ENCODE measurements at places on chromosomes 11 and 22.

GRCh38 chr22:26585104-26585790, 4.7 kb downstream of the TPST2 start:
- peaks cover 5% of the 10 kb centered on the region for H3K36me3 ChIP-seq
- no peak for DNase-seq
- H3K4me3 ChIP-seq, result no peak overlapping the region
- no peaks in the 10 kb centered on the region for H3K27me3 ChIP-seq

DNA sequence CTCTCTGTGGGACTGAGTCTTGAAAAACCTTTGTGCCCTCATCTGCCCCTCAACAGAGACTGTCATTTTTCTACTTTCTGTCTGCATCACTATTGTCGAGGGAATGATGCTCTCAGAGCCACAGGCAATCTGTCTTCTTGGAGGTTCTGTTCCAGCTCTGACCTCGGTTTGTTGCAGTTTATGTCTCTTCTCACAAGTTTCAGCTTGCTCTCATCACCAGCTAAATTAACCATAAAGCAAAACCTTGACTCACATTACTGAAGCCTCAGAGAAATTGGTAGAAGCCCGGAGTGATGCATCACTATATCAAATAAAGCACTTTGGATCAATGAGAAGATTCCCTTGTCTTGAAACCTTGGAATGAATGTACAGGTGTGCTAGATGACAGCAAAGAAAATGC, 60.6 kb upstream of the BLID start:
- no peak for DNase-seq
- H3K4me3 ChIP-seq, result no peak overlapping the region
- no peaks in the 10 kb centered on the region for H3K27me3 ChIP-seq
- H3K4me1 ChIP-seq, result no peaks in the 10 kb centered on the region

DNA sequence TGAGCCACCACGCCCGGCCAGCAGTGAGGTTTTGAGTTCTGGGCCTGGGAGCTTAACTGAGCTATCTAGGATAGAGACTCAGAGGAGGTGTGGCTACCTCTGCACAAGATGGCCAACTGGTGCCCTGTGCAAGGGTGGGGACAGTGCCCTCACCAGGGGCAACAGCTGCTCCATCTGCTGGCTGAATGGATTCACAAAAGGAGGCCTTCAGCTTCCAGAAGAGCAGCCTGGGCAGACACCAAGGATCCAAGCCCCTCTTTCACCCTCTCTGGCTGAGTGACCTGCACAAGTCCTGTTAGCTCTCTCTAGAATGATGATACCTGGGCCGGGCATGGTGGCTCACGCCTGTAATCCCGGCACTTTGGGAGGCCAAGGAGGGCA, 33.5 kb upstream of the BAIAP2L2 start:
- no peak overlapping the region for H3K4me3 ChIP-seq
- no peaks in the 10 kb centered on the region for H3K27me3 ChIP-seq
- no peaks in the 10 kb centered on the region for H3K36me3 ChIP-seq
- no peak for DNase-seq
- H3K4me1 ChIP-seq, result no peaks in the 10 kb centered on the region

GRCh38 chr22:32341122-32341740, 16.4 kb upstream of the RFPL3 start:
- no peaks in the 10 kb centered on the region for H3K27me3 ChIP-seq
- H3K27ac ChIP-seq, result no peak overlapping the region
- no peaks in the 10 kb centered on the region for H3K4me1 ChIP-seq
- no peak overlapping the region for H3K4me3 ChIP-seq
- no peaks in the 10 kb centered on the region for H3K36me3 ChIP-seq
- no peak for DNase-seq

DNA sequence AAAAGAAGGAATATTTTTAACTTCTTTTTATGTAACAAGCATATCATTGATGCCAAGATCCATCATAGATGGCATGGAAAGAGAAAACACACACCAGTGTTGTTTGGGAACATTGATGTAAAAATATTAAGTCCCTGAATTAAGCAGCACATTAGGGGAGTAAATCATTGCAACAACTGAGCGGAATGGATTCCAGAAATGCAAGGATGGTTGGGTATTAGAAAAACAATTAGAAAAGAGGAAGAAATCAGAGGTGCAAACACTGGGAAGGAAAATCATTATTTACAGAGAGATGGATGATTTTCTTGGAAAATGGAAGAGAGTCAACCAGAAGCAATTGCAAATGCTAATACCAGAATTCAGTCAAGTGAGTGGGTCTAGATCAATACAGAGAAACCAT, 8.1 kb downstream of the SMIM38 start:
- H3K36me3 ChIP-seq, result no peaks in the 10 kb centered on the region
- H3K27ac ChIP-seq, result no peak overlapping the region
- H3K27me3 ChIP-seq, result no peaks in the 10 kb centered on the region

- peaks cover 4% of the 10 kb centered on the region for H3K4me1 ChIP-seq
- H3K4me3 ChIP-seq, result no peak overlapping the region
- no peak overlapping the region for H3K27ac ChIP-seq
- no peaks in the 10 kb centered on the region for H3K27me3 ChIP-seq
- no peaks in the 10 kb centered on the region for H3K36me3 ChIP-seq
Measured at GRCh38 chr11:133004369-133004768, 527.9 kb downstream of the OPCML start.

DNA sequence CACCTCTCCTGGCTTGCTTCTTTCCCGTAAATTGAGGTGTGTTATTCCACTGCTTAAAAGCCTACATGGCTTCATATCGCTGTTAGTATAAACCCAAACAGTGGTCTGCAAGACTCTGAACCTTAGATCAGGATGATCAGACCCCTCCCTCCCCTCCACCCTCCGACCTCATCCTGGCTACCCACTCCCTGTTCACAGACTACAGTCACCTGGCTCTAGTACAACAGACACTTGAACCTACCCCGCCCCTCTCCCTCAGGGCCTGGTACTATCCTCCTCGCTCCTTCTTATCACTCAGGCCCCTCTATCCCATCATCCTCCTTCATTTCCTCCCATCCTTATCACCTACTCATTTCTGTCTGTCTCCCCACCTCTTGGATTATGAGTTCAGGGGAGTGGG, 20.1 kb downstream of the PTPRJ start:
- peaks cover 4% of the 10 kb centered on the region for H3K4me1 ChIP-seq
- no peak overlapping the region for H3K27ac ChIP-seq
- H3K4me3 ChIP-seq, result no peak overlapping the region
- H3K27me3 ChIP-seq, result no peaks in the 10 kb centered on the region
- no peaks in the 10 kb centered on the region for H3K36me3 ChIP-seq

GRCh38 chr11:134033696-134034491, 35.0 kb upstream of the JAM3 start:
- H3K27me3 ChIP-seq, result 0 out of 2 replicates have a peak, but pooled peaks cover 3% of the 10 kb centered on the region
- no peaks in the 10 kb centered on the region for H3K36me3 ChIP-seq
- peak; percentile 78 for DNase-seq
- peaks cover 26% of the 10 kb centered on the region for H3K4me1 ChIP-seq
- no peak overlapping the region for H3K27ac ChIP-seq

- peak overlapping the region; percentile 96 for H3K4me3 ChIP-seq
- peaks cover 1% of the 10 kb centered on the region for H3K4me1 ChIP-seq
- no peaks in the 10 kb centered on the region for H3K36me3 ChIP-seq
- no peaks in the 10 kb centered on the region for H3K27me3 ChIP-seq
- H3K27ac ChIP-seq, result peak overlapping the region; percentile 39
Measured at GRCh38 chr11:18633256-18634139, 644 bp downstream of the SPTY2D1 start.

GRCh38 chr11:72820439-72821139, 6.4 kb downstream of the ATG16L2 start:
- no peak for DNase-seq
- H3K4me3 ChIP-seq, result no peak overlapping the region
- H3K4me1 ChIP-seq, result peaks cover 16% of the 10 kb centered on the region

- no peak for DNase-seq
- no peak overlapping the region for H3K4me3 ChIP-seq
- peaks cover 9% of the 10 kb centered on the region for H3K4me1 ChIP-seq
Measured at GRCh38 chr22:23496445-23496833, 83.7 kb downstream of the IGLL1 start.

- H3K27me3 ChIP-seq, result no peaks in the 10 kb centered on the region
- H3K36me3 ChIP-seq, result peaks cover 15% of the 10 kb centered on the region
- DNase-seq, result peak; percentile 93
- peak overlapping the region; percentile 34 for H3K27ac ChIP-seq
- peaks cover 6% of the 10 kb centered on the region for H3K4me1 ChIP-seq
Measured at GRCh38 chr11:10307400-10308200, 2.7 kb downstream of the ADM start.

DNA sequence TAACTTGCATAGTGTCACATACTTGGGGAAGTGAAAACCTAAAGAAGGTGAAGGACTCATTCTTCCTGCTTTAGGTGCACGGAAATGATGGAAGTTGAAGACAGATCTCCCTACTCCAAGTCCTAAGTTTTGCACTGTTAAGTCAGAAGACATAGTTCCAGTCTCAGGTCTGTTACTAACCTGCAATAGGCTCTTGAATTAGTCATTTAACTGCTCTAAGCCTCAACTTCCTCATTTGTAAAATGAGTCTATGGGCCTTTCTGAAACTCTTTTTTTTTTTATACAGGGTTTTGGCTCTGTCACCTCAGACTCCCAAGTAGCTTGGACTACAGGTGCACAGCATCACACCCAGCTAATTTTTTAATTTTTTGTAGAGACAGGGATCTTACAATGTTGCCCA, 30.8 kb upstream of the POU2AF1 start:
- no peaks in the 10 kb centered on the region for H3K4me1 ChIP-seq
- no peaks in the 10 kb centered on the region for H3K27me3 ChIP-seq
- no peaks in the 10 kb centered on the region for H3K36me3 ChIP-seq
- no peak overlapping the region for H3K27ac ChIP-seq
- H3K4me3 ChIP-seq, result no peak overlapping the region

DNA sequence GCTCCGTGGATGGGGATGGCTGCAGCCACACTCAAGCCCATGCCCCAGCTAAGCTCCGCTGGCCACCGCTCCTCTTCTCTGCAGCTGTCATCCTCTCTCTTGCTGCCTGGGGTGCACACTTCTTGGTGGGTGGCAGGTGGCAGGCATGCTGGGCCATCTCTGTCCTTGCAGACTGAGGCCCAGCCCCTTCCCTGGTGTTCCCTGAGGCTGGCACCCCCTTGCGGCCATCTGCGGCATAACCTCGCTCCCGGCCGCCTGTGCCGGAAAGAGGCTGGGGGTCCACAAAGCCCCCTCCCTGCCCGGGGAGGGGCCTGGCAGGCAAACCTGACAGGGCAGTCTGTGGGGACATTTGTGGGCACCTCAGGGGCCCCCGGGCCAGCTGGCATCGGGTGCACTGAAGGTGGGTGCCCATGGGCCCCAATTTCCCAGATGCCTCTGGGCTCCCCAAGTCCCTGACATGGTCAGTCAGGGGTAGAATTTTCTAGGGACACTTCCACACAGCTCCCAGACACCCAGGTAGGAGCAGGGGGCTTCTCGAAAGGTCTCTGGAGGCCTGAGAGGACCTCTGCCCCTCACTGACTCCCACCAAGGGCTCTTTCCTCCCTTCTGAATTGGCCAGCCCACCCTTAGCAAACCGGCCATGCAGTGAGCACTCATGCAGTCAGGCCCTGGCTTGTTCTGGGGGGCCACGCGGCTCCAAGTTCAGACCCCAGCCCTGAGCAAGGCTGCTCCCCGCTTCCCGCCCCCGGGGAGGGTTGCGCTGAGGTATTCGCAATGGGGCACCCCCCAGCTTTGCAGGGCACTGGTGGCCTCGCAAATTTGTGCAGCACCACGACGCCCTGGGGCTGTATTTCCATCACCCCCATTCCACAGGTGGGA, 23.5 kb upstream of the TH start:
- no peaks in the 10 kb centered on the region for H3K4me1 ChIP-seq
- H3K4me3 ChIP-seq, result no peak overlapping the region

All from H1 (cell line).